CD4-positive, CD25-positive, alpha-beta regulatory T cell (primary cell): ENCODE measurements at places on chromosomes 11 and 22.

GRCh38 chr11:79668575-79668974 lies 227.7 kb upstream of the TENM4 start:
- H3K36me3 ChIP-seq = no peaks in the 10 kb centered on the region
- H3K27ac ChIP-seq = no peak overlapping the region
- no peaks in the 10 kb centered on the region for H3K27me3 ChIP-seq
- H3K4me3 ChIP-seq = no peak overlapping the region

DNA sequence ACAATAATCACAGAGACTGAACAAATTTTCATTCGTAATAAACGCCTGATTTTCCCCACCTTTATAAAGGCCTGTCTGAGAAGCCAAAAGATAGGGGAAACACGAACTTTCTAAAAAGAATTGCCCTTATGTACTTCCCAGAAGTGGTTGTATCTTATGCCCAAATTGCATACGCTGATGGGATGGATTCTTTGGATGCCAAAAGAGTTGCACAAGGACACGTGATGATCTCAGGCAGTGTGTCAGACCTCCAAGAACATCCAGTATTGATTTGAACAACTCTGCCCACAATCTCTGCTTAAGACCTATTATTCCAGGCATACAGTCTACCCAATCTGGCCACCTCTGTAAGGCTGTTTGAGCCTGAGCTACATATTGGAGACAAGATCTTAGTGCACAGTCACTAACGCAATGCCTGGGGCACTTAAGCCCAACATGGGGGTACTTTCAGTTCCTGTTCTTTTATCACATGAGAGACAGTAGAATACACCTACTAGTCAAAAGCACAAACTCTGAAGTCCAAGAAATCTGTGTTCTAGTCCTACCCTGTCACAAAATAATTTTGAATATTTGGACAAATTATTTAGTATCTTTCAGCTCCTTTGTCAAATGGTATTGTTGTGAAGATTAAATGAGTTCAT lies 38.9 kb downstream of the OR10A6 start:
- no peak overlapping the region for H3K4me3 ChIP-seq
- peaks cover 4% of the 10 kb centered on the region for H3K27me3 ChIP-seq
- H3K4me1 ChIP-seq = no peaks in the 10 kb centered on the region
- no peak for DNase-seq
- H3K27ac ChIP-seq = no peak overlapping the region
- no peaks in the 10 kb centered on the region for H3K36me3 ChIP-seq

- H3K4me3 ChIP-seq = no peak overlapping the region
- H3K36me3 ChIP-seq = no peaks in the 10 kb centered on the region
- no peak for DNase-seq
- H3K27me3 ChIP-seq = no peaks in the 10 kb centered on the region
- no peak overlapping the region for H3K27ac ChIP-seq
Measured at GRCh38 chr11:65452806-65453490, 30.4 kb downstream of the NEAT1 start.

GRCh38 chr11:76798671-76799065 lies 15.5 kb downstream of the TSKU start:
- no peak overlapping the region for H3K27ac ChIP-seq
- no peaks in the 10 kb centered on the region for H3K27me3 ChIP-seq
- no peak overlapping the region for H3K4me3 ChIP-seq
- H3K36me3 ChIP-seq = no peaks in the 10 kb centered on the region

DNA sequence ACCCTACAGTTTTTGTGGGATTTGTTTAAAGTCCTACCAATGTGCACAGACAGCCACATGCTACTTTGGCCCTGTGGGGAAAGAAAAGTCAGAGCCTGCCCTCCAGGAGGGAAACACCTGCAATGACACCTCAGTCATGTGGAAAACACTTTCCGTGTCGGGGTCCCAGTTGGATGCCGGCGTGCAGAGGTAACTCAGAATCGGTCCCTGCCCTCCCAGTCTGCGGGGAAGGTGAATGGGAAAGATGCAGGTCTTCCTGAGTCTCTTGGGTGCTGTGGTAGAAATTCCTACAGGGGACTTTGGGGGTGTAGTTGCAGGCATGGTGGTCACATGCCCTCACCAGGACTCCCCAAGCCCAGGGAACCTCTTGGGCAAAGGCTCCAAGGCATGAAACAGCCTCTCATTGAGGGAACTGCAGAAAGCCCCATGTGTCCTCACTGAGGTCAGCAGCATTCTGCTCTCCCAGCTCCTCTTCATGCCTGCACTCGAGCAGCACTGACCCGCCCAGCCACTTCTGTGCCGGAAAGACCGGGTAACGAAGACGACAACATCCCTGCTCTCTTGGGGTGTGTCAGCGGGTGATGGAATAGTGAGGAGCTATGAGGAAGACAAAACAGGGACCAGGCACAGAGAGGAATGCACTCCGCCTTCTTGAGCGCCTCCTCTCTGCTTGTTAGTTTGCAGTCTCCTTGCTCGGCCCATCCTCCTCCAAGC lies 4.7 kb downstream of the RIBC2 start:
- no peak overlapping the region for H3K27ac ChIP-seq
- H3K4me3 ChIP-seq = no peak overlapping the region
- DNase-seq = no peak
- H3K4me1 ChIP-seq = peaks cover 10% of the 10 kb centered on the region
- H3K36me3 ChIP-seq = no peaks in the 10 kb centered on the region
- no peaks in the 10 kb centered on the region for H3K27me3 ChIP-seq
